ENCODE measurements at places on chromosomes 3 and 15. TPM values are rescaled to one million over a fixed set of nuclear protein-coding genes. Genes with fewer than 3 reads are reported as not detected.

Gene ZBTB47
- 12.8 TPM for total RNA-seq

Gene PODXL2
- 7.1 TPM for total RNA-seq

Gene NKTR
- total RNA-seq, result 12.3 TPM

Gene GASK1A
- 1.2 TPM for total RNA-seq

Gene LRTM1
- not detected for total RNA-seq

Gene CPLX3
- total RNA-seq, result not detected

Gene EFHB
- total RNA-seq, result not detected

Gene ZBTB38
- total RNA-seq, result 98.9 TPM

Gene PLSCR5
- not detected for total RNA-seq

Gene CSK
- 21.1 TPM for total RNA-seq

Gene ATP8B4
- 0.34 TPM for total RNA-seq

Gene CD200R1
- not detected for total RNA-seq

Gene ABI3BP
- 4.7 TPM for total RNA-seq

Gene FAM3D
- not detected for total RNA-seq

Gene WDR49
- total RNA-seq, result not detected

Gene PDIA5
- total RNA-seq, result 24.4 TPM

Gene SNTN
- total RNA-seq, result not detected

Gene STX19
- total RNA-seq, result not detected

Gene CNTN3
- total RNA-seq, result 0.84 TPM

Gene SPTSSB
- not detected for total RNA-seq

Gene FBXL22
- 0.15 TPM for total RNA-seq

Gene KBTBD13
- not detected for total RNA-seq

Gene EPB42
- not detected for total RNA-seq

Gene GAP43
- total RNA-seq, result 0.50 TPM

Gene ECE2
- not detected for total RNA-seq

Gene CHRNB4
- total RNA-seq, result not detected

Gene GOLGA6L7
- total RNA-seq, result not detected

Gene CRABP1
- not detected for total RNA-seq

Gene ISLR
- total RNA-seq, result 16.1 TPM

Data from bronchus fibroblast of lung (primary cell).